T-cell (primary cell): ENCODE measurements at places on chromosomes 3 and 15. TPM values are rescaled to one million over a fixed set of nuclear protein-coding genes. Genes with fewer than 3 reads are reported as not detected.
A peak's percentile ranks its signal among the peaks of the same experiment; 100 is the strongest.

Gene LMAN1L
- 0.58 TPM for total RNA-seq

Gene COL6A6
- 0.06 TPM for total RNA-seq

Gene C3orf62
- total RNA-seq, result 12.8 TPM

Gene TP63
- total RNA-seq, result not detected

Gene GASK1A
- 0.15 TPM for total RNA-seq

Gene RLBP1
- total RNA-seq, result not detected

Gene C3orf20
- total RNA-seq, result 0.33 TPM

Gene MASP1
- total RNA-seq, result not detected

Gene SLC9C1
- total RNA-seq, result not detected

Gene CFAP100
- not detected for total RNA-seq

Gene CACNA1D
- total RNA-seq, result 0.35 TPM

Gene ZNF502
- total RNA-seq, result 2.5 TPM

GRCh38 chr3:10194328-10195071, 29.8 kb downstream of the IRAK2 start:
- peaks cover 97% of the 10 kb centered on the region for H3K4me1 ChIP-seq
- peak overlapping the region; percentile 49 for H3K4me3 ChIP-seq
- H3K27me3 ChIP-seq, result no peaks in the 10 kb centered on the region
- DNase-seq, result peak; percentile 65
- H3K27ac ChIP-seq, result peak overlapping the region; percentile 96
- H3K36me3 ChIP-seq, result no peaks in the 10 kb centered on the region

- no peaks in the 10 kb centered on the region for H3K27me3 ChIP-seq
- no peak overlapping the region for H3K4me3 ChIP-seq
- H3K4me1 ChIP-seq, result no peaks in the 10 kb centered on the region
- H3K27ac ChIP-seq, result no peak overlapping the region
- no peaks in the 10 kb centered on the region for H3K36me3 ChIP-seq
Observed at GRCh38 chr15:95075792-95076677, 844.7 kb downstream of the MCTP2 start.

- no peak for DNase-seq
- no peaks in the 10 kb centered on the region for H3K36me3 ChIP-seq
- H3K4me3 ChIP-seq, result no peak overlapping the region
- H3K4me1 ChIP-seq, result no peaks in the 10 kb centered on the region
- no peaks in the 10 kb centered on the region for H3K27me3 ChIP-seq
- H3K27ac ChIP-seq, result no peak overlapping the region
Observed at GRCh38 chr3:146131616-146132410, 29.2 kb downstream of the PLOD2 start.

DNA sequence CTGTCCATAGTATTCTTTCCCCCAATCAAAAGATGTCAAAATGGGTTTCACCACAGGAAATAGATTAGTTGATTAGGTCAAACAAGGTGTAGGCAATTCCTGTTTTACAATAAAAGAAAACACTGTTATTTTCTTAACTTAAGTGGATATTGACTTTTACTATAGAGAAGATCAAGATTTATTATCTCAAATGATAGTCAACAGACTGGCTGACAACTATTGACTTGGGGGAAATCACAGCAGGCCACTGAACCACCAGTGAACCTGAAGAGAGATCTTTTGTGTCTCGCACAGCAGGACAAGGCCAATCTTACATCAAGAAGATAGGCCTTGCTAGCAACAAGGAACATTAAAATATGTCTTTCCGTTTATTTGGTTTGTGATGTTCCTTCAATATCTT, 1187.6 kb downstream of the SI start:
- H3K27me3 ChIP-seq, result no peaks in the 10 kb centered on the region
- no peak overlapping the region for H3K4me3 ChIP-seq
- no peak for DNase-seq
- H3K4me1 ChIP-seq, result no peaks in the 10 kb centered on the region
- no peaks in the 10 kb centered on the region for H3K36me3 ChIP-seq

GRCh38 chr3:112676659-112677234, 35.8 kb upstream of the CCDC80 start:
- peak; percentile 62 for DNase-seq
- no peak overlapping the region for H3K4me3 ChIP-seq
- H3K27ac ChIP-seq, result peak overlapping the region; percentile 31
- H3K4me1 ChIP-seq, result peaks cover 22% of the 10 kb centered on the region
- H3K27me3 ChIP-seq, result no peaks in the 10 kb centered on the region
